ENCODE measurements at places on chromosomes 4 and X. TPM values are rescaled to one million over a fixed set of nuclear protein-coding genes. Genes with fewer than 3 reads are reported as not detected.
A peak's percentile ranks its signal among the peaks of the same experiment; 100 is the strongest.

DNA sequence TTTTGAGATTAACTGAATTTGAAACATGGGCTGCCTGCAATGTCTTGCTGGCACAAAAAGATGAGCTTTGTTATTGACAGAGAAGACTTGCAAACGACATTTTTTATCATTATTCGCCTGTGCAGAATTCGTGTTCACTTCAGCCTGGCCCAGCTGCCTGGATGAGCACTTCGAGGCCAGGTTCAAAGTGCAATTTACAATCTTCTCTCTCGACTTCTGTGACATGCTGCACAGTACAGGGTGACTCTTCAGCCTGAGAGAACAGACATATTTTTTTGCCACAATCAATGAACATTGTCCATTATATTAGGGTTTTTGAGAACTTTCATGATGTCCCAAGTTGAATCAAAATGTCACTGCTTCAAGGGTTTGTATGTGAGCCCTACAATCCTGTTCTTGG, 616.5 kb downstream of the SMARCA1 start:
- DNase-seq = no peak

- DNase-seq = no peak
Observed at GRCh38 chr4:68717999-68718398, 47.5 kb upstream of the UGT2B15 start.

GRCh38 chr4:139676913-139677585, 11.4 kb downstream of the MGST2 start:
- DNase-seq = no peak

DNA sequence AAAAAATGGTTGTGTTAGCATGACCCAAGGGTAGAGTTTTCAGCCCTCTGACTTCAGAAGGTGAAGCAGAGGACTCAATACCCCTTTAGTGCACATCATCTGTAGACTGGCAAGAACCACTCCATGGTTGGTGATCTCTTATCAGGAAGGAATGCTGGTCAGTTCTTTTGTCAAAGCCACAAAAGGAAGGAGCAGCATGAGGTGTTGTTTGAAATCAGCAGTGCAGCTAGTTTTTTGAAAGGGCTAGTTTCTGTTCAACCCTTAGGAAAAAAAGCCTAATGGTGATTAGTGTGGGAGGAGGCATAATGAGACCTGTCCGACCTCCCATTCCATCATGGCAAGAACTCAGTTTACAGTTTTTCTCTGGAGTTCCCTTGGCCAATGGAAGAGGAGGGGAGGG, 362.0 kb upstream of the CT83 start:
- DNase-seq = no peak

ACSL1 gene
- total RNA-seq = 60.8 TPM

GLOD5 gene
- not detected for total RNA-seq

GRCh38 chr4:40991908-40992307, 222.4 kb downstream of the APBB2 start:
- DNase-seq = no peak

- no peak for DNase-seq
Observed at GRCh38 chr4:47838445-47838844, 578 bp upstream of the CORIN start.

- DNase-seq = no peak
Observed at GRCh38 chr4:139889264-139889663, 223.6 kb downstream of the MGST2 start.

NLRP2B gene
- 1.1 TPM for total RNA-seq

GRCh38 chrX:106710771-106711170, 15.7 kb upstream of the RNF128 start:
- no peak for DNase-seq

GRCh38 chrX:32016195-32016594, 944.4 kb upstream of the FTHL17 start:
- no peak for DNase-seq

DNA sequence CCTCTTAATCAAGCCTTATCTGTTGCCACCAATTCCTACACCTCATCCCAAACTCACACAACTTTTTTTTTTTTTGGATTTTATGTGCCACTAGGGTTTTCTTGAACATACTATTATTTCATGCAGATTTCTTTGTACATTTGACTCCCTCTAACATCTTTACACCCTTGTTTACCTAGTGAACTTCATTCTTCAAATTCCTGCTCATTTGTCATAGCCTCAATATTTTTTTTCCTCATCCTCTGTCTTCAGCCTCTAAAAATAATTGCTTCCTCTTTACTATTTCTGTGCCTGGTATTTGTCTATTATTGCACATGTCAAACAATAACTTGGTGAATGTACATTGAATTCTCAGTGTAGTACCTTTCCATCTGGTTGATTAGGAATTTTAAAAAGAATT, 22.0 kb downstream of the NBDY start:
- DNase-seq = no peak

GRCh38 chr4:5355846-5356245, 304.6 kb downstream of the STK32B start:
- no peak for DNase-seq

CD38 gene
- 5.8 TPM for total RNA-seq

DNA sequence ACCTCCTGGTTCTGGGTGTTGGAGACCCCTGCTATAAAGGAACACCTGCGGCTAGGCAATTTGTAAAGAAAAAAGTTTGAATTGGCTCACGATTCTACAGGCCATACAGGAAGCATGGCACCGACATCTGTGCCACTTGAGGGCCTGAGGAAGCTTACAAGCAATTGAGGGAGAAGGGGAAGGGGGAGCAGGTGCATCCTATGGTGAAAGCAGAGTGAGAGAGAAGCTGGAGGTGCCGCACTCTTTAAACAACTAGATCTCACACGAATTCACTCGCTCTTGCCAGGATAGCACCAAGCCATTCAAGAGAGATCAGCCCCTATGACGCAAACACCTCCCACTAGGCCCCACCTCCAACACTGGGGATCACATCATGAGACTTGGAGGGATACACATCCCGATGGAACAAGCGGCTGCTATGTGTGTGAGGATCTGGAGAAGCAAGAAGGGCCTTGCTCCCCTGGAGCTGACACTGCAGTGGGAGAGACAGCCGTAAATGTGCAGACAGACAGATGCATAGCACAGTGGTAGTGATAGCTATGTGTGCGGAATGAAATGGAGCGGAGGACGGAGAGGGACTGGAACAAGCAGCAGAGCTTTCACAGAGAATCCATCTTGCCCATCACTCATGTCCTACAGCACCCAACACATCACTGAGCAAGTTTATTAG, 60.7 kb upstream of the HELT start:
- DNase-seq = no peak

- no peak for DNase-seq
Observed at GRCh38 chr4:158053086-158053485, 119.7 kb downstream of the GASK1B start.

ANOS1 gene
- total RNA-seq = 14.0 TPM

GRCh38 chr4:617644-618641, 7.4 kb upstream of the PDE6B start:
- DNase-seq = no peak

- DNase-seq = no peak
Observed at GRCh38 chr4:72567036-72567435, 2.0 kb downstream of the ADAMTS3 start.

GRCh38 chr4:30537456-30537855, 182.7 kb upstream of the PCDH7 start:
- no peak for DNase-seq

XK gene
- total RNA-seq = 12.3 TPM

NPNT gene
- total RNA-seq = 8.8 TPM

DNA sequence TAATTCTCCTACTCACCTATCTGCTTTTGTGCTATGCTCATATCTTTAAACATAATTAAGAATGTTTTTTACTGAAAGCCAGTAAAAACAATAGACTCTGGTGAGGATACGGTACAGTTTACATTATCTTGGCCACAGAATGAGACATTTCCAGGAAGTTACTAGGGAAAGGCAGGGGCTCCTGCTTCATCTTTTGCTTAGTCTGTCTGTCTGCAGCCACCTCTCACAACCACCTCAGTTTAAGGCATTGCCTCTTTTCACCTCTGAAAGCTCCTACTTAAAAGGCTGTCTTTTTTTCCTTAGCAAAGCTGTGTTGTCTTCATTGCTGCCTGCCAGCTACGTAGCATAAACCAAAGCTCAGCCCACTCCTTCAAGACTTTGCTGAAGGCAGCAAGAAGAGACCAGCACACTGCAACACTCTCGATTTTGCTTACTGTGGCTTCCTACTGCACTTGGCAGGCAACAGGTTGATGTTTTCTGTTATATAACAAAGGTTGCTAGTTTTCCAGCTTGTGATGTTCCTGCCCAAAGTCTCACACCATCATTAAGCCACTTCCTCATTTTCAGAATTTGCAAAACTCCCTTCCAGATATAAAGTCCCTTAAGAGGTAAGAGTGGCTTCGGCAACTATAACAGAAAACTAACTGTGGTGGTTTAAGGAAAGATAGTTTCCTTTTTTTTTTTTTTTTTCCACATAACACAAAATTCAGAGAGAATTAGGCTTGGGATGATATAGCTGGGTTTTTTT, 432.9 kb downstream of the GRXCR1 start:
- no peak for DNase-seq

CLTRN gene
- total RNA-seq = 0.41 TPM

- no peak for DNase-seq
Observed at GRCh38 chrX:86348669-86349068, 200.4 kb downstream of the DACH2 start.

DNA sequence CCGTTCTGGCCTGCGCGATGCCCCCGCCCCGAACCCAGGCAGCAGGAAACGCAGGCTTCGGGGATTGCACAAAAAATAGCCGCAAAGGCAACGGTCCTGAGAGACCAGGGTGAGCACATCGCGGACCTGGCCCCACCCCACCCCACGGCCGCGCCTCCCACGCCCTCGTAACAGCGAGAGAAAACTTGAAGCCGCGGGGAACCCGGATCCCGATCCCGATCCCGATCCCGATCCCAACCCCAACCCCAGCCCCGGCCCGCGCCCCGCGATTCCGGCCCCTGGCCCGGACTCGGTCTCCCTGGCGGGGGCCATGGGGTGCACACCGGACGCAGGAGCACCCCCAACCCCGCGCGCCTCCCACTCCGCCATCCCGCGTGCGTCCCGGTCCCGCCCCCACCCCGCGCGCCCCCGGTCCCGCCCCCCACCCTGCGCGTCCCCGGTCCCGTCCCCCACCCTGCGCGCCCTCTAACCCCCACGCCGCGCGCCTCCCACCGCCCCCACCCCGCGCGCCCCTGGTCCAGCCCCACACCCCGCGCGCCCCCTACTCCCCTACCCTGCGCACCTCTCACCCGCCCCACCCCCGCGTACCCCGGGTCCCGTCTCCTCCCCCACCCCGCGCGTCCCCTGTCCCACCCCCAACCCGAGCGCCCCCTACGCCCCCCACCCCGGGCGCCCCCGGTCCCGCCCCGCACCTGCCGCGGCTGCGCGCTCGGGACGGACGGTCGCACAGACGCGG, 29.0 kb downstream of the NOP14 start:
- DNase-seq = no peak

DNA sequence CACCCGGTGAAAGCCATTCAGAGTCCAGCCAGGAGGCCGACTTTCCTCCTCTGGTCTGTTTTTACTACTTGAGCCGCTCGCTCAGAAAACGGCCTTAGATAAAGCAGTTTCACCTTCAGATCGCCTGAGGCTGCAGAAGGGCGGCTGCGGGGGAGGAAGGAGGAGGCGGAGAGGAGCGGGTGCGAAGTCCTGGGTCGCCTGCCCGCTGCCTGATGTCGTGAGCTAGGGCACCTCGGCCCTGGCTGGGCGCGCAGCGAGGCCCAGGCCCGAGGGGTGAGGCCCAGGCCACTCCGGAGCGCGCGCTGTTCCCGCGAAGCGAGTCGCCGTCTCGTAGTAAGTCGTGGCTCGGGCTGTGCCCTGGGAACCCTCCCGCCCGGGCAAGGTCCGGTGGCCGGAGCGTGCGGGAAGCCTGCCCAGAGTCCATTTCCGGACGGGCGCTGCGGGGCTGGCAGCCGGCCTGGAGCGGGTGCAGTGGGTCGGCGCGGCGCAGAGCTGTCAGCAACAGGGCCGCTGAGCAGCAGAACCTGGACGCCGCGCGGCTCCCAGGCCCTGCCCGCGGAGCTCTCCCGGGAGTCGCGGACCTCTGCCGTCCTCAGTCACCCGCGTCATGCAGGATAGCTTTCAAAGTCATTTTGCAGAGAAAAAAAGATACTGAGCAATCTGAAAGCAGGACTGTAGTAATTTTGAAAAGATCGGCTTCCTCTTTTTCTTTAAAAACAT, 18.6 kb downstream of the TRIM2 start:
- DNase-seq = peak; percentile 32

DNA sequence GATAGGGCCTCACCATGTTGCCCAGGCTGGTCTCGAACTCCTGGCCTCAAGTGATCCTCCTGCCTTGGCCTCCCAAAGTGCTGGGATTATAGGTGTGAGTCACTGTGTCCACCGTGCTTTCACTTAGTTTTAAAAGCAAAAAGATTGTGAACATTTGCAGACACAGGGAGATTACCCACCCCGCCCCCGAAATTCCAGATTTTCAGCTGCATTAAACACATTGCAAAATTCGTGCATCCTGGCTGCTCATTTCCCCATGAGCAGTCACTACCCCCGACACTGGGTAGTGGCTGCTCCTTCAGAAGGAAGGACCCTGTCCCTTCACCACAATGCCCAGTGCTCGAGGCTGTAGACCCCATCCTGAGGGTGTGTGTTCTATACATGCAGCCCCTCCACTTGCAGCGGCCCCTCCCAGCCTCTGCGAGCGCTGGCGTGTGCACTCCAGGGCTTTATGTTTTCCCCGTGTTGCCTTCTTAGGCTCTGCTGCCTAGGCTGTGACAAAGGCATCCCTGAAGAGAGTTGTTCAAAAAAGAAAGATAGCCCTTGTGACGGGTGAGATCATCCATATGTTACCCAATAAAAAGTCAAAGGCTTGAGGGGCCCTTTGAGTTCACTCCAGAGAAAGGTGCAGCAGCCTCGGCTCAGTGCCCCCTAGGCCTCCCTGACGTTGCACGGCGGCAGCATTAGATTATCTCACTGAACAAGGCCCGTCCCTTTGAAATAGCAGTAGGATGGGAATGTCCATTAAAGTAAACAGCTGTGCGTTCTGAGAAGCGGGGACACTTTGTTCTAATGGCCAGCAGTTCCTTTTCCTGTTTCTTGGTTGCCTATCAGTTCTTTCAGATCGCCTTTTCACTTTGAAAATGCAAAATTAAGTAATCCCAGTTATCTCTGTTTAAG, 71.6 kb downstream of the SHROOM2 start:
- DNase-seq = no peak

IGFBP7 gene
- 126 TPM for total RNA-seq

LRP2BP gene
- 14.3 TPM for total RNA-seq

GRCh38 chrX:63761639-63762038, 23.4 kb downstream of the ARHGEF9 start:
- DNase-seq = no peak

GAGE12F gene
- not detected for total RNA-seq

- no peak for DNase-seq
Observed at GRCh38 chr4:148258535-148258934, 183.7 kb downstream of the NR3C2 start.

DNA sequence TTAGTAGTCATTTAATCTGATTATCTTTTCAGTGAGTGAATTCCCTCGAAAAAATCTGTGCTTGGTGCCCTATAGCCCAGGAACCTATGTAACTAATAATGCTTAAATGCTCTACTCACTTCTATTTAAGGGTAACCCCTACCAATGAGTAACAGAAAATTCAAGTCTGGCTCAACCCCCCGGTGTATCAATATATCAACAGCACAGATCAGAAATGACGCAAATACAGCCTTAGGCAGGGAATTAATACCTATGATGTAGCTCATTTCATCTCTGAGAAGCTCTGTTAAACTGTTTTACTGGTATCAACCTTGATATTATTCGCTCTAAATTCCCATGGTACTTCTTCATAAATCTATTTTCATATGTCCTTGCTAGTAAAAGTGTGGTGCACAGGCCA, 28.6 kb downstream of the PDGFC start:
- no peak for DNase-seq

- DNase-seq = no peak
Observed at GRCh38 chrX:44903830-44904530, 31.0 kb downstream of the KDM6A start.

- DNase-seq = no peak
Observed at GRCh38 chrX:104411800-104412199, 154.2 kb upstream of the IL1RAPL2 start.
